ENCODE measurements at places on chromosomes 13 and 19. TPM values are rescaled to one million over a fixed set of nuclear protein-coding genes. Genes with fewer than 3 reads are reported as not detected.

- H3K4me3 ChIP-seq, result peak within 1 kb of the TSS; percentile 93
- peaks cover 8% of the 10 kb centered on the region for H3K4me1 ChIP-seq
- H3K36me3 ChIP-seq, result peaks cover 11% of the 10 kb centered on the region
- H3K27ac ChIP-seq, result peak within 1 kb of the TSS; percentile 90
- peak; percentile 95 for DNase-seq
Measured at GRCh38 chr13:28658796-28659620, at the start of gene POMP. Gene POMP, plus strand, starts transcription at chr13:28659130. Its CDS starts 55 bp downstream, at chr13:28659185.

DNA sequence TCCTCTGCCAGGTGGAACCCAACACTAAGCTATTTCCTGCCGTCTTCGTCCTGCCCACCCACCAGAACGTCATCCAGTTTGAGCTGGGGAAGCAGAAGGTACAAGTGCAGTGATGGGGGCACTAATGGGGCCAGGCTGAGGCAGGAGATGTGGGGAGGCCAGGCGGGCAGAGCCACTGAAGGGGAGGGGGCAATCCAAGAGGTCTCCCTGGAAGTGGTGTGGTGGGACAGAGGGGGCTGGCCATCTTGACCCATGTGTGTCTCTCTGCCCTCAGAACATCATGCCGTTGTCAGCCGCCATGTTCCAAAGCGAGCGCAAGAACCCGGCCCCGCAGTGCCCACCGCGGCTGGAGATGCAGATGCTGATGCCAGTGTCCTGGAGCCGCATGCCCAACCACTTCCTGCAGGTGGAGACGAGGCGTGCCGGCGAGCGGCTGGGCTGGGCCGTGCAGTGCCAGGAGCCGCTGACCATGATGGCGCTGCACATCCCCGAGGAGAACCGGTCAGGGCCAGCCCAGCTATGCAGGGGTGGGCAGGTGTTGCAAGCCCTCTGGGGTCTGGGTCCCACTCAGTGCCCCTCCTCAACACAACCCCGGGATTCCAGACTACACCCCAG lies 49.6 kb downstream of the RYR1 start:
- no peak overlapping the region for H3K27ac ChIP-seq
- H3K4me1 ChIP-seq, result no peaks in the 10 kb centered on the region
- no peaks in the 10 kb centered on the region for H3K36me3 ChIP-seq
- no peak for DNase-seq

IGFL2 gene
- not detected for total RNA-seq

NCAN gene
- not detected for total RNA-seq

GGACT gene
- total RNA-seq, result 2.0 TPM

- no peaks in the 10 kb centered on the region for H3K4me1 ChIP-seq
- peak; percentile 41 for DNase-seq
- H3K36me3 ChIP-seq, result no peaks in the 10 kb centered on the region
- no peak overlapping the region for H3K27ac ChIP-seq
- peaks cover 31% of the 10 kb centered on the region for H3K27me3 ChIP-seq
- H3K4me3 ChIP-seq, result no peak overlapping the region
Measured at GRCh38 chr19:51726049-51726448, 2.3 kb upstream of the HAS1 start.

DNA sequence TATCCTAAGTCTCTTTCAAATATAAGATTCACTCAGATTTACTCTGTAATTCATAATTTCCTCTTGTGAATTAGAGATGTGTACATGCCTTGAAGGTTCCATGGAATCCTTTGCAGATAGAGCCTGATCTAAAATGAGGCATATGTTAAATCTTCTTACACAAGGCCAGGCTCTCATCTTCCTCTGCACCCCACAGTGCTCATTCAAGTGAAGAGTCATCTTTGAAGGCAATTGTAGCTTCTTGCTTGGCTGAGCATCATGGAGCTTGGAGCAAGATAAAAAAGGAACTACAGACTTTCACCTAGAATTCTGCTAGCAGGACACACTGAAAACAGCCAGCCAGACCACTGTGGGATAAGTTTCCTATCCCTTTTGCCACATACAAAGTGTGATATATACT lies 566.4 kb downstream of the PCDH9 start:
- H3K4me1 ChIP-seq, result peaks cover 8% of the 10 kb centered on the region
- H3K4me3 ChIP-seq, result no peak overlapping the region
- H3K36me3 ChIP-seq, result no peaks in the 10 kb centered on the region
- no peak overlapping the region for H3K27ac ChIP-seq
- no peaks in the 10 kb centered on the region for H3K27me3 ChIP-seq
- no peak for DNase-seq

ANGPTL8 gene
- not detected for total RNA-seq

ZNF525 gene
- total RNA-seq, result 6.7 TPM

GRCh38 chr13:92251671-92252210 lies 853.3 kb downstream of the GPC5 start:
- H3K27ac ChIP-seq, result no peak overlapping the region
- no peak for DNase-seq
- no peaks in the 10 kb centered on the region for H3K4me1 ChIP-seq
- no peaks in the 10 kb centered on the region for H3K27me3 ChIP-seq

DNA sequence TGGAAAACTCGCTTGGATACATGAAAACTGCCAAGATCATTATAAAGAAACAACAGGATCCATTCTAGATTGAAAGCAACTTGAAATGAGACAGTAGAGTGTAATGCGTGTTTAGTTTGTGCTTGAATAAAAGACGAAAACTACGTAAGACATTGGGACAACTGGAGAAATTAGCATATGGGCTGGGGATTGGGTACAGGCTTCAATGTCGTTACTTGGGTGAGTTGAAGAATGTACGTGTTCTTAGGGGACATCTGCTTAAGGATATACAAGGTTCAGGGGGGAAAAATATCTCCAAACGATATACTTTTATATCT lies 471 bp upstream of the ERVK3-1 start:
- no peaks in the 10 kb centered on the region for H3K27me3 ChIP-seq
- peaks cover 2% of the 10 kb centered on the region for H3K4me1 ChIP-seq
- DNase-seq, result no peak
- peak overlapping the region; percentile 33 for H3K4me3 ChIP-seq
- peaks cover 27% of the 10 kb centered on the region for H3K36me3 ChIP-seq

S1PR2 gene
- total RNA-seq, result 14.0 TPM

IZUMO1 gene
- not detected for total RNA-seq

DNA sequence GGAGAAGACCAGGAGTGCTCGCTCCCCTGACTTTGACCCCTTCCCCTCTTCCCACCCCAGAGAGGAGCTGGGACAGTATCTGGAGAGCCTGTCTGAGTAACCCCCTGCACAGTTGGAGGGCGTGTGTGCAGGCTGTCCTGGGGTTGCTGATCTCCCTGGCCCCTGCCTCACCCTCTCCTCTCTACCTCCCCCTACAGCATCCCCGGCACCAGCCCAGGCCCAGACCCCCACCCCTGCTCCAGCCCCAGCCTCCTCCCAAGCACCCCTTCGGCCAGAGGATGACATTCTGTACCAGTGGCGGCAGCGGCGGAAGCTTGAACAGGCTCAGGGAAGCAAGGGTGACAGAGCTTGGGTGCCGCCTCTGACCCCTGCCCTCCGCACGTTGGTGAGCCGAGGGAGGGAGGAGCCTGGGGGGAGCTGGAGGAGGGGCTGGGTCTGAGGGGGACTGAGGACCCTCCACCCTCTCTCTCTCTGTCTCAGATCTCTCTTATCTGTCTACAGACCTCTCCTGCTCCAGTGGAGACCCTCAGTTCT lies 8.7 kb downstream of the PROSER3 start:
- H3K36me3 ChIP-seq, result peaks cover 24% of the 10 kb centered on the region
- H3K27ac ChIP-seq, result no peak overlapping the region
- no peak for DNase-seq
- no peaks in the 10 kb centered on the region for H3K27me3 ChIP-seq
- no peak overlapping the region for H3K4me3 ChIP-seq

DNA sequence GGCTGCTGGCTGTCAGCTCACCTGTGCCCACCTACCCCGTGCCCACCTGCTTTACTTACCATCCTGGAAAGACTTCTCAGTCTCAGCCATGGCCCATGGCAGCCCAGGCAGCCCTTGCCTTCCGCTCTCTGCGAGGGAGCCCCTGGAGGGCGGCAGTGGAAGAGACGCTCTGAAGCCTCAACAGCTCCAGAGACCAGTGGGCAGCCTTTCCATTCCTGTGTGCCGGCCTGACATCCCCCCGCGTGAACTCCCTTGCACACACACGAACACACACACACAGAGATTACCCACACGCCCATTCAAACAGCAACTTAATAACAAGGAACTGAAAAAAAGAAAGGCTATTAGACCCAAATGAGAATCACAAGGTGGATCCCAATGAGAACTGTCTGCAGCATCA lies 14.2 kb upstream of the RASA3 start:
- H3K27ac ChIP-seq, result no peak overlapping the region
- H3K36me3 ChIP-seq, result no peaks in the 10 kb centered on the region
- peaks cover 8% of the 10 kb centered on the region for H3K4me1 ChIP-seq
- peaks cover 22% of the 10 kb centered on the region for H3K27me3 ChIP-seq
- no peak for DNase-seq
- H3K4me3 ChIP-seq, result no peak overlapping the region

KDM4B gene
- 5.0 TPM for total RNA-seq

- H3K27ac ChIP-seq, result no peak overlapping the region
- DNase-seq, result no peak
- no peak overlapping the region for H3K4me3 ChIP-seq
- H3K4me1 ChIP-seq, result no peaks in the 10 kb centered on the region
- H3K27me3 ChIP-seq, result no peaks in the 10 kb centered on the region
- no peaks in the 10 kb centered on the region for H3K36me3 ChIP-seq
Measured at GRCh38 chr13:108402850-108403249, 133.3 kb downstream of the TNFSF13B start.

GRCh38 chr19:41555748-41556147 lies 20.2 kb upstream of the CEACAM21 start:
- H3K4me3 ChIP-seq, result no peak overlapping the region
- peaks cover 14% of the 10 kb centered on the region for H3K27me3 ChIP-seq
- no peaks in the 10 kb centered on the region for H3K36me3 ChIP-seq
- no peak overlapping the region for H3K27ac ChIP-seq

- H3K27ac ChIP-seq, result no peak overlapping the region
- no peaks in the 10 kb centered on the region for H3K27me3 ChIP-seq
- no peaks in the 10 kb centered on the region for H3K36me3 ChIP-seq
- H3K4me3 ChIP-seq, result no peak overlapping the region
Measured at GRCh38 chr13:106129273-106129672, 406.2 kb downstream of the EFNB2 start.

DNA sequence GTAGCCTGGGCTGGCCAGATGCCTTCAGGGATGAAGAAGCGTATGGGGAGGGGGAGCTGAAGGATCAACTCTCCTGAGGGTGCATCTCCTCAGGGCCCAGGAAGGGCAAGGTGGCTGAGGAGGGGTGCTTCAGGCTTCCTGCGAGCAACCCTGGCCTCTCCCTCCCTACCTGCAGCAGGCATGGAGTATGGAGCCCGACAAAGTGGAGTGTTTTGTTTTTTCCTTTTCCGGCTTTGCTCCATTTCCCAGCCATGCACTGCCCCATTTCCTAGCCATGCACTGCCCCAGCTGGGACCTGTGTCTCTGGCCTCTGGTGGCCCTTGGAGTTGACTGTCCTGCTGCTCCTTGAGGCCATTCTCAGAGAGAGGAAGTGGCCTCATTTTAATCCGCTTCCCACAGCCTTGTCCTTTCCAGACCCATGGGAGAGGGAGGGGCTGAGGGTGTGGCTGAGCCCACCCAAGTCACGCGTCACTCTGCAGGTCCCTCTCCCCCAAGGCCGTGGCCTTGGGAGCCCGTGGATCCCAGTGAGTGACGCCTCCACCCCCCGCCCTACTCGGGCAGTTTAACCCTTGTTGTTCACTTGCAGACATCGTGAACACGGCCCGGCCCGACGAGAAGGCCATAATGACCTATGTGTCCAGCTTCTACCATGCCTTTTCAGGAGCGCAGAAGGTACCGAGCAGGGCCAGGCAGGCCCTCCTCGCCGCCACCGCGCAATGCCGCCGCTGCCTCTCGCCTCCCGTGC lies 34.4 kb downstream of the CAPN12 start:
- H3K36me3 ChIP-seq, result peaks cover 91% of the 10 kb centered on the region
- H3K4me3 ChIP-seq, result no peak overlapping the region
- no peak for DNase-seq
- H3K4me1 ChIP-seq, result peaks cover 45% of the 10 kb centered on the region

GRCh38 chr19:38046254-38047048 lies 139.4 kb downstream of the SIPA1L3 start:
- H3K27ac ChIP-seq, result no peak overlapping the region
- DNase-seq, result no peak
- no peak overlapping the region for H3K4me3 ChIP-seq
- no peaks in the 10 kb centered on the region for H3K4me1 ChIP-seq
- H3K27me3 ChIP-seq, result no peaks in the 10 kb centered on the region
- no peaks in the 10 kb centered on the region for H3K36me3 ChIP-seq

MBD3L2 gene
- not detected for total RNA-seq

ZNF429 gene
- 5.3 TPM for total RNA-seq

Measured in IMR-90 (cell line).